ENCODE measurements at places on chromosomes 6 and 20.

GRCh38 chr6:45984347-45984746, 31.3 kb downstream of the CLIC5 start:
- no peak for DNase-seq

DNA sequence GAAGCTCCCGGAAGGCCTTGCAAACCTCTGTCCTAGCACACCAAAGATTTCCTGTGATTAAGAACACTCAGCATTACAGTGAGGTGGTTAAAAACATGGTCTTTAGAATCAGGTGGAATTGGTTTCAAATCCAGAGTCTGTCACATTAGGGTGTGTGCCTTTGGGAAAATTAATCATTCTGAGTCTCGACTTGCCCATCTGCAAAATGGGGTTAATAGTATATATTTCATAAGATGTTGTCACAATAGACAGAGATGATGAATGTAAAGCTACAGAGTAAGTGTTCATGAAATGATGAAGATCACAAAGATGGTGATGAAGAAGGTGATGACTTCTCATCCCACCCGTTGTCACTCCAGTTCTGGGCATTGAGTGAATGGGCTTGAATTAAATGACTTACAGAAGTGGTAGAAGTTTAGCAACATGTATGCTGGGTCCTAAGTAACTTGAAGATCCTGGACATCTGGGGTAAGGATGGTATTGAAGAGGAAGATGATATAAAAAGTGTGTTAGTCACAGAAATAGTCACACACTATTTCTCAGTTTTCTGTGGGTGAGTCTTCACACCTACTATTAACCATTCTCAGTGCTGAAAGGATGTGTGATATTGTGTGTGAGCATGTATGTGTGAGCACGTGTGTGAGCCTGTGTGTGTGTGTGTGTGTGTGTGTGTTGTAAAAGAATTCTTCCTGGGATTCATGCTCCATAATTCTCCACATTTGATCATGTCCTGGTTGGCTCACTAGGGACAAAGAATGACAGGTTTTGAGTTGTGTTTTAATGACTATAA, 28.0 kb upstream of the NEDD9 start:
- no peak for DNase-seq

GRCh38 chr6:135972150-135972549, 120.6 kb downstream of the PDE7B start:
- no peak for DNase-seq

DNA sequence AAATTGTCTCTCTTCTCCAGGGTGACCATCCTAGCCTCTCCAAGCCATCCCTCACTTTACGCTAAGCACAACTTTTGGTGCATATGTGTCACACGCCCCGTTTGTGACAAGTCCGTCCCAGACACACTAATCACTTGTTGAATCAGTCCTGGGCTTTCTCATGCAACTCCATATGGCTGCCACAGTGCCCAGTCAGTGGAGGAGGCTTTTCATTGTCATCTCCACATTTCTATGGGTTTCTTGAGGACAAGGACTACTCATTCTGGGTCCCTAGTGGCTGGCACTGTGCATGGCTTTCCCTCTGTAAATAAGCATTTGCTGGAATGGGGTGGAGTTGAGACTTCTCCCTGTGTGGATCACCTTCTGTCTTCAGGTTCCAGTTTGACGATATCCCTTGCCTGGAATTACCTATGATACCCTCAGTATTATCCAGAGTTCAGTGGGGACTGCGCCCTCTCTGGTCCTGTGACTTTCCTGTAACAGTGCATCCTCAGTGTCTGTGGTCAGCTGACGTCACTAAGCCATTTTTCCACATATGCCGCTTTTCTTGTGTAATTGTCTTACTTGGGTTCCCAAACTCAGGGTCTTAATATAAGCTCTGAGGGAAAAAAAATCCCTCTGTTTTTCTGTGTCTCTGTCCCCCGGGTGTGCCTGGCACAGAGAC, 59.8 kb upstream of the MYL9 start:
- no peak for DNase-seq

DNA sequence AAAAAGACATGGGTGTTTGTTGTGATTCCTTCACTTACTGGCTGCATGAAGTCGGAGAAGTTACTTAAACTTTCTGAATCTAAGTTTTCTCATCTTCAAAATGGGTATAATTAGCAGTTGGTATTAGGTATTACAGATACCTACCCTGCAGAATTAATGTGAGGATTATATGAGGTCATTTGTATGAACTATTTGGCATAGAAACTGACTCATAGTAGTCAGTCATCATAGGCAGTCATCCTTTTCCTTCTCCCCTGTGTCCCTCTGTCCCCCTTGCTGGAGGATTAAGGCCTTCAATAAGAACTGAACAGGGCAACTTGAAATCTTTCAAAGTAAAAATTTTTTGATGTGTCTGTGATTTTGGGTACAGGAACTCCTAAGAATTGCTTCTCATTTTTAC, 26.3 kb downstream of the RALGAPB start:
- no peak for DNase-seq

All from NCI-H526 treated with DMSO at 0.1 percent for 48 hours (cell line).